ENCODE measurements at places on chromosomes 4 and X. TPM values are rescaled to one million over a fixed set of nuclear protein-coding genes. Genes with fewer than 3 reads are reported as not detected.

Gene NXF2B
- total RNA-seq = not detected

Gene CFAP99
- total RNA-seq = not detected

Gene RAB39B
- 0.14 TPM for total RNA-seq

Gene SPANXA1
- not detected for total RNA-seq

Gene PRRG3
- not detected for total RNA-seq

Gene NHS
- total RNA-seq = 0.14 TPM

Gene RBM3
- total RNA-seq = 148 TPM

Gene TMEM144
- total RNA-seq = 3.2 TPM

Gene FAM199X
- 32.7 TPM for total RNA-seq

Gene EOLA1
- 23.1 TPM for total RNA-seq

Gene MAGEB1
- total RNA-seq = not detected

Gene MAGEA1
- not detected for total RNA-seq
